ENCODE measurements at places on chromosomes 1 and 21. TPM values are rescaled to one million over a fixed set of nuclear protein-coding genes. Genes with fewer than 3 reads are reported as not detected.

Gene FUCA1
- total RNA-seq: 40.7 TPM

- no peak for DNase-seq
Measured at GRCh38 chr1:71766748-71767147, 515.6 kb downstream of the NEGR1 start.

GRCh38 chr1:110205156-110205555 lies 5.0 kb upstream of the KCNC4 start:
- DNase-seq: no peak

DNA sequence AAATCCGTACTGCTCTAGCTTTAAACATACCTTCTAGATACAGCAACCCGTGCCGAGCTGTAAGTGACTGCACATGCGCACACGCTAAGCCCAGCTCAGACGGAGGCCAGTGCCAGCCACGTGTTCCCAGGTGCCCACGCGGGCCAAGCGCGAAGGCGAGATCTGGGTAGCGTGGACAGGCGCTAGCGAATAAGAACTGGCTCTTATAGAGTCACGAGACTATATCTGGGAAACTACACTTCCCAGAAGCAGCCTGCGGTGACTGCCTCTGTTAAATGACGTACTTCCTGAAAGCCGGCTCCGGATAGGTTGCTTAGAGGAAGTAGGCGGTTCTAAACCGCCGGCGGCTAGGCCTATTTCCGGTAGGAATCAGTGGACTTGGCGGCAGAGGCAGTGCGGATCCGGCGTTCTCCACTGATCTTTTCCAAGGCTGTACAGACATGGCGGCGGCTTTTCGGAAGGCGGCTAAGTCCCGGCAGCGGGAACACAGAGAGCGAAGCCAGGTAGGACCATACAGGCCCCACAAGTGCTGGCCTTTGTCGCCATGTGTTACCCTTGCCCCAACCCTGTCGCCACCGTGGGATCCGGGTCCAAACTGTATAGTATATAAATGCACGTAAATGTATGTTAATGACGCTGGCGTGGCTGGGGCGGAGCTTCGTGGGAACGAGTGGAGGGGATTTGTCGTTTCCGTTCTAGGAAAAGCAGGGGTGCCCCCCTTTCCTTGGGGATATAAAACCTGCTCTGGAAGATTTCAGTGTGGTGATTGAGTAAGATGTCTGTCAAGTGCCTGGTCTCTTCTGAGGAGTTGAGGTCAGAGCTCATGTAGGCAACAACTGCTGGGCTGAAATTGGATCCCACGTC lies at the start of gene UTP11:
TSS of gene UTP11 (plus strand) at position 372 of the 864 bp plus-strand sequence. CDS start at position 441, 69 bp downstream.
- peak; percentile 99 for DNase-seq

Gene KRTAP12-2
- total RNA-seq: not detected

DNA sequence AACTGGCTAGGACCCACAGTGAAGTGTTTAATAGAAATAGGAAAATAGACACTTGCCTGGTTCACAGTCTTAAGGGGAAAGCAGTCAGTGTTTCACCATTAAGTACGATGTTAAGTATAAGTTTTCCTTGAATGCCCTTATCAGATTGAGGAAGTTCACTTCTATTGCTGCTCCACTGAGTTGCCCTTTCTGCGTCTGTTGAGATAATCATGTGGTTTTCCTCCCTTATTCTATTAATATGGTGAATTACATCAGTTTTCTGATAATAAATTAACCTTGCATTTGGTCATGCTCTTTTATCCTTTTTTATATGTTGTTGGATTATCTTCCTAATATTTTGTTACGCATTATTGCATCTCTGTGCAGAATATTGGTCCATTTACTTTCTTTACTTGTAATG lies 21.4 kb downstream of the UTS2 start:
- DNase-seq: no peak

DNA sequence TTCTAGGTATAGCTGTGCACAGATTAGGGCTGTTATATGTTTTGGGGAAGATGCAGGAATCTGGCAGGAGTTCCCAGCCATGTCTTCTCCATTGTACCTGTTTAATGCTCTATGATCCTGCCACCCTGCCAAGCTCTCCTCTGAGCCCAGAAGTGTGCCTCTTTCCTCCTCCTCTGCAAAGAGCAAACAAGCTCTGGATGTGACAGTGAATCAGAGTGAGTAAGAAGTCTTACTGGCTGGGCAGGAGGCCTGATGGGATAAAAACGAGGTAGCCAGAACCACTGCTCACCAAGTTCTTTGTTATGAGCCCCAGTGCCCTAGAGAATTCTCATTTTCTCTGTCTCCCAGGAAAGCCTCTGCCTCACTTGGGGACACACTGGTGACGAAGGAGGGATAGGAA lies 69.0 kb downstream of the BRINP2 start:
- DNase-seq: no peak

Gene RHCE
- total RNA-seq: 0.08 TPM

Gene ELF3
- 153 TPM for total RNA-seq

- DNase-seq: no peak
Measured at GRCh38 chr1:6672558-6672957, 29.1 kb downstream of the DNAJC11 start.

GRCh38 chr1:94876362-94876761 lies 50.5 kb downstream of the CNN3 start:
- DNase-seq: no peak

Gene GPR3
- total RNA-seq: 1.6 TPM

DNA sequence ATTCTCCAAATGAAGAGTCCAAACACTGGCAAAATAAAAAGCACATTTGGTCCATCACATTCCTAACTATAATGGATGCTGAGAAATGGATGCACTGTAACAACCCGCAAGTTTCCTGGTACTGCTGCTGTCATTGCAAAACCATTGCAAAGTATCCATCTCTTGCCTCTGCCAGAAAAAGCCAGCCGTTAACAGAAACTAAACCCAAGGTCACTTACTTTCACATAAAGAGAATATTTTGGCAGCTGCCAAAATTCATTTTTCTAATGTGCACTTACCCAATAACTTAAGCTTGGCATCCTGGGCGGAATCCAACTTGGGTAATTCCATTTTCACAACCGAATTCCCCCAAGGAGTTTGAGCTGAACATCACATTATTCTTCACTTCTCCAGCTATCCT lies 77.0 kb upstream of the LRRC8D start:
- DNase-seq: no peak

- no peak for DNase-seq
Measured at GRCh38 chr1:103106426-103107341, 1.6 kb downstream of the COL11A1 start.

DNA sequence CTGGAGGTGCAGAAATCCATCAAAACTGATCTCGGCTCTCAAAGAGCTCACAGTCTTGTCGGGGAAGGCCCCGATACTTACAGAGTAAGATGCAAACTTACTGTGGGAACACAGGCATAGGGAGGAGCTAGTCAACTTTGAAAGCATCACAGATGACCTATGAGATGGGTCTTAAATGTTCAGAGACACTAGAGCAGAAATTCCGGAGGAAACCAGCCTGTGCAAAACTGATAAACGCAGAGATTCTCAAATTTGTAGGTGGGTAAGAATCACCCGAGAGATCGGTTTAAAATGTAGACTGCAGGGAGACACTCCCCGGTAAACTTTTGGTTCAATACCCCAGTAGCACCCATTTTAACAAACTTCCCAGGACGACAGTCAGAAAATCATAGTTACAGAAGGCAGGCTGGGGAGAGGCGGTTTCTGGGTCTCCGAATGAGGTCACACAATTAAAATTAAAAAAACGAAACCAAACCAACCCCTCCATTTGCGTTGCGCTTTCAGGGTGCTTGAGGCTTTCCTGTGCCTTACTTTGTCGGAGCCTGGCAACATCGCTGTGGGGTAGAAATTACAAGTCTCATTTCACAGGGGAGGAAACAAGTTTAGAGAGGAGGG lies 755 bp upstream of the THRAP3 start:
- DNase-seq: no peak

Gene ANKRD45
- 0.55 TPM for total RNA-seq

- DNase-seq: no peak
Measured at GRCh38 chr1:160244209-160244608, 18.1 kb downstream of the DCAF8 start.

DNA sequence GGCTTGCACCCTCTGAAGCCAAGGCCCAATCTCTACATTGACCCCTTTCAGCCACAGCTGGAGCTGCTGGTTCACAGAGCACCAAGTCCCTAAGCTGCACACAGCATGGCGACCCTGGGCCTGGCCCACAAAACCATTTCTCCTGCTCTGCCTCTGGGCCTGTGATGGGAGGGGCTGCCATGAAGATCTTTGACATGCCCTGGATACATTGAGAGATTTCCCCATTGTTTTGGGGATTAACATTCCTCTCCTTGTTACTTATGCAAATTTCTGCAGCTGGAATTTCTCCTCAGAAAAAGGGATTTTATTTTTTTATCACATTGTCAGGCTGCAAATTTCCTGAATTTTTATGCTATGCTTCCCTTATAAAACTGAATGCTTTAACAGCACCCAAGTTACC lies 235.8 kb downstream of the COL11A1 start:
- DNase-seq: no peak

GRCh38 chr1:159800177-159800930 lies 1.8 kb upstream of the FCRL6 start:
- no peak for DNase-seq

DNA sequence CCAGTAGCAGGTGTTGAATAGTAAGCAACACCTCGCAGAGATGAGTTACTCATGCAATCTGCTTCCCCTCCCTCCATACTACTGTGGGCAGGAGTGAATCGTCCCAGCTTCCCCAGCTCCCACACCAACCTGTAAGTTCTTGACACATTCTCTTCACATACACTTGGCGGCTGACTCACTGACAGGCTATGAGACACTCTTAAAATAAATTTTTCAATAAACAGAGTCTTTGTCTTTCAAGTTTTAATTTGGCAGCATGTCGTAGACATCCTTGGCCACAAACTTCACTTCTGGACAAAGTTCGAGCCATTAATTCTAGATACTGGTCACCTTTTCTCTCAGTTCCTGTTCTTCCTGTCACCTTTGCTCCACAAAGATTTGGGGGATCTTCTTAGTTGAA lies 290.7 kb downstream of the TM2D1 start:
- DNase-seq: peak; percentile 53

DNA sequence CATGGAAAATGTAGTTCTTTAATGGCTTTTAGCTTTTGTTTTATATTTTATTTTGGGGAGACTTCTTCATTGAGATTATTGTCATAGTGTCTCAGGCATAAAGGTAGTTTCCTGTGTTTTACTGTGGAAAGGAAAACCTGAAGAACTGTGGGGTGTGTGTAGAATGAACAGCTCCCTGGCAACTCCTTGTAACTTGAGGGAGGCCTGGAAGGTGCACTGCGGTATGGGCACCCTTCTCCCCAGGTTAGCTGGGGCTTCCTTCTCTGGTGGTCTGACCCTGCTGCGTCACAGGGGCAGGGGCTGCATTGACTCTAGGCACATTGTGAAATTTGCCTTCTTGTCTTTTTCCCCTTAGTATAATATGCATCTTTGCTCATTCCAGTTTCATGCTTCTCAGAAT lies 1.7 kb downstream of the ATP1B1 start:
- no peak for DNase-seq

Gene CCDC190
- not detected for total RNA-seq

DNA sequence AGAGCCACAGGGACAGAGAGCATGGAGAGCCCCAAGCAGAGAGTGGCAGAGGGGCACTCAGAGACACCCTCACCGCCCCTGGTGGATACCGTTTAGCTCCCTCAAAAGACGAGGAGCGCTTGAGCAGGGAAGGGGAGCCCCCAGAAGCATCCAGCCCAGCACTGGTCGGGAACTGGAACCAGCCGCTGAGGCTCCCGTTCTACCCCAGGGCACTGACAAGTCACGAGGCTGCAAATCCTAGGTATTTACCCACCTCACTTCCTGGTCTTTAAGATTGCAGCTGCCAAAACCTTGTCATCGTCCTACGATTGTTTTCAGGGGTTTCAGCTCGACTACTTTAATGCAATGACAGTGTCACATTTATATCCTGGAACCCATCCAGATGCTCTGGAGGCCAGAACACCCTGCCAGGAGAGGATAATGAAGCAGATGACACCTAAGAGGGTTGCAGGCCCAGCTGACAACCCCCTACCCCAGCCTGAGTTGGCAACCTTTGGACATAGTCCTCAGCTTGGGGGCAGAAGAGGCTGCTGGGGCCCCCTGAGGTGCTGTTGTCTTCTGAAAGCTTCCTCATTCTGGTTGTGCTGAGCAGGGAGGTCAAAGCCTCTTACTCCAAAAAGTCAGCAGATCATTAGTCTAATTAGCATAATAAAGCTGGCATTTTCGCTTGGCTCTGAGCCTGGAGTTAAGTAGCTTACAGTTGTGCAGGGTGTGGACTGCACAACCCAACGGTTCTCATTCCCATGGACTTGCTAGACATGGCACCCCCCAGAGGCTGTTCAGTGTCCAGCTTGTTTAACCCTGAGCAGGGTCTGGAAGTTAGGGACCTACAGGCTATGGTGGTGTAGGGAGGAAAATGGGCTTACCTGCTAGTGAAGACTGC lies 20.6 kb upstream of the BACE2 start:
- DNase-seq: no peak

Gene HP1BP3
- total RNA-seq: 122 TPM

DNA sequence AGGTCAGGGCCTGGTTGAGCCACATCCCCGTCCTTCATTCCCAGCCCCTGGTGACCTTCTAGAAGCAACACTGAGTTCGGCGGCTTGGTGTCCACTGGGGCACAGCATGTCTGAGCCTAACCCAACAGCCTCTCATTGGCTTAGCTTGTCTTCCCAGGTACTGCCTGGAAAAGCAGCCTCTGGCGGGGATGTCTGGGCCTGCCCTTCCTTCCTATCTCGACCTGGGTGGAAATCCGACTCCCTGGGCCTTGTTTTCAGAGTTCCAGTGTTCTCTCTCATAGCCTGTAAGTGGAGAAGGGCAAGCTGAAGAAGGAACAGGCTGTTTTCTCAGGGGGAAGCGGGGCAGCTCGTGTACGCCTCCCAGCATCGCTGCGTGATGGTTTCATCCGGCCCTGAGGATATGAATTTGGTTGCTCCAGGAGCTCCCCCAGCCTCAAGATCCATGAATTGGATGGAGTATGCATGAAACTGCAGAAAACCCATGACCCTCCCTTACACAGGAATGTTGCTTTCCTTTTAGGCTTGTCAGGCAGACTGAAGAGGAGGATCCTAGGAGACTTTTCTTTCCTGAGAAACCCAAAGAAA lies 116.5 kb upstream of the IRF2BP2 start:
- DNase-seq: no peak

- no peak for DNase-seq
Measured at GRCh38 chr1:26771285-26771642, 16.5 kb upstream of the PIGV start.

Gene NOS1AP
- 0.79 TPM for total RNA-seq

- DNase-seq: no peak
Measured at GRCh38 chr1:233885196-233885920, 19.1 kb upstream of the SLC35F3 start.
